Stimulated activated CD8-positive, alpha-beta memory T cell treated with anti-CD3 and anti-CD28 coated beads, Interleukin-15, amount 100 ng/mL, for 4 hours (primary cell): ENCODE measurements at places on chromosomes 5 and 9.

DNA sequence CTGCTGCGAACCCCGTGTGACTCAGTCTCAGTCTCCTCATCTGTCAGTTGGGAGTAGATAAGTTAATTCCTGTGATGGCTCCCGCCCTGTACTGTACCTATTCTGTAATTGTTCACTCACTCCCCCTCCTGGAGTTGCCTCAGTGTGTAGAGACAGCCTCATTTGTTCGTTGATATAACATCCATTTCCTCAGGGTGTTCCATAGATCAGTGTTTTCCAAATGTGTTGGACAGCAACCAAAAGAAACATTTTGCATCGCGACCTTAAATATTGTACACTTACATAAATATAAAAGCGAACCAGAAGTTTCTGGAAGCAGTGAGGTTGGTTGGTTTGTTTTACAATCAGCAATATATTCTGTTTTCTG lies 698 bp downstream of the NFX1 start:
- no peak for DNase-seq

- DNase-seq = no peak
These were observed 540.2 kb downstream of the CETN3 start for GRCh38 chr5:89869346-89869745.

DNA sequence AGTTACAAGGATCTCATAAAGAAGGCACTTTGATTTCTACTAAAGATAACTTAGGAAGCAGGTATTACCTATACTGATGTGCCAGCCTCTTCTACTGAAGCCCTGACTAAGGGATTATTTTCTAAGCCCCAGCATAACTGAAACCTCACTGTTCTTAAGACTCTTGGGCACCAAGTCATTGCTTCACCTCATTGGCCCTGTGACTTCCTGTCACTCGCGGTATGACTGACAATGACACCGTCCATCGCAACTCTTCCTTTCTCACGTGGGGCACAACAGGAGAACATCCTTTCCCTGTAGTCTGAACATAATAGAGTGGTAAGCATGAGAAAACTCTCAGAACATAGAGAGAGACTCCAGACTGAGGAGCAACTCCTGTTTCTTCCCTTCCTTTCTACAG lies 6.4 kb downstream of the OR2V2 start:
- no peak for DNase-seq

DNA sequence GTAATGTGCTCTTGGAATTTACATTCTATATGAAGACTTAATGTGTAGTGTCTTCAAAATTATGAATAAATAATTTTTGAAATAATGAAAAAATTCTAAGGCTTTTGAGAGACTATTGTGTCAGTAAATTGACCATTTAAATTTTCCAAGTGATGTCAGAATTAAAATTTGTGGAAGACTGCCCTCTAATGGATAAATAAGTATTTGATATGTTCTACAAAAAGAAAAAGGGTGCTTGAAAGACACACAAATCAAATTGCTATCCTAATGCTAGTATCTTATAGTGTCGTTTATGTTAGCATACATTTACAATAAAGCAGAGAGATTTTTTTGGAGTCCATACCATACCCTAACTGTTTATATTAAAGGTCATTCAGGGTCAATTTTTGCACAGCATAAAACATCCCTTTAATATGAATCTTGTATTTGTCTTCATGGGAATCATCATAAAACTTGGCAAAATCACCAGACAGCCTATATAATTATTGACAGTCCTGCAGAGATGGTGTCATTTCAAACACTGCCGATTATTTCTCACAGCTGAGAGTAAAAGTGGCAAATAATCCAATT lies 120.8 kb upstream of the SLC27A6 start:
- no peak for DNase-seq

- DNase-seq = no peak
These were observed 148.3 kb upstream of the PIK3R1 start for GRCh38 chr5:68067291-68067690.

- no peak for DNase-seq
These were observed 51.5 kb upstream of the ZNF354A start for GRCh38 chr5:178781936-178782335.

- no peak for DNase-seq
These were observed 128.6 kb upstream of the MAST4 start for GRCh38 chr5:66467564-66467963.

- no peak for DNase-seq
These were observed 108.2 kb downstream of the HTR1A start for GRCh38 chr5:63854076-63854475.

- DNase-seq = peak; percentile 48
These were observed 1.9 kb upstream of the FIBCD1 start for GRCh38 chr9:130940693-130941576.

DNA sequence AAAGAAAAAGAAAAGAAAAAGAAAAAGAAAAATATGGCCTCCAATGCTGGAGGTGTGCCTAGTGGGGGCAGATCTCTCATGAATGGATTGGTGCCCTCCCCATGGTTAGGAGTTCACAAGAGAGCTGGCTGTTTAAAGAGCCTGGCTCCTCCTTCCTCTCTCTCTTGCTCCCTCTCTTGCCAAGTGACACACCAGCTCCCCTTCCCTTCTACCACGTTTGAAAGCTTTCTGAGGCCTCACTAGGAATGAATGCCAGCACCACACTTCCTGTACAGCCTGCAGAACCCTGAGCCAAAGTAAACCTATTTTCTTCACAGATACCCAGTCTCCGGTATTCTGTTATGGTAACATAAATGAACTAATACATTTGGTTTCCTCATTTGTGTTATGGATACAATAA lies 14.4 kb upstream of the GALNT10 start:
- no peak for DNase-seq
